ENCODE measurements at places on chromosomes 7 and 10.

GRCh38 chr10:62748386-62748785 lies 56.1 kb upstream of the ADO start:
- DNase-seq: no peak

DNA sequence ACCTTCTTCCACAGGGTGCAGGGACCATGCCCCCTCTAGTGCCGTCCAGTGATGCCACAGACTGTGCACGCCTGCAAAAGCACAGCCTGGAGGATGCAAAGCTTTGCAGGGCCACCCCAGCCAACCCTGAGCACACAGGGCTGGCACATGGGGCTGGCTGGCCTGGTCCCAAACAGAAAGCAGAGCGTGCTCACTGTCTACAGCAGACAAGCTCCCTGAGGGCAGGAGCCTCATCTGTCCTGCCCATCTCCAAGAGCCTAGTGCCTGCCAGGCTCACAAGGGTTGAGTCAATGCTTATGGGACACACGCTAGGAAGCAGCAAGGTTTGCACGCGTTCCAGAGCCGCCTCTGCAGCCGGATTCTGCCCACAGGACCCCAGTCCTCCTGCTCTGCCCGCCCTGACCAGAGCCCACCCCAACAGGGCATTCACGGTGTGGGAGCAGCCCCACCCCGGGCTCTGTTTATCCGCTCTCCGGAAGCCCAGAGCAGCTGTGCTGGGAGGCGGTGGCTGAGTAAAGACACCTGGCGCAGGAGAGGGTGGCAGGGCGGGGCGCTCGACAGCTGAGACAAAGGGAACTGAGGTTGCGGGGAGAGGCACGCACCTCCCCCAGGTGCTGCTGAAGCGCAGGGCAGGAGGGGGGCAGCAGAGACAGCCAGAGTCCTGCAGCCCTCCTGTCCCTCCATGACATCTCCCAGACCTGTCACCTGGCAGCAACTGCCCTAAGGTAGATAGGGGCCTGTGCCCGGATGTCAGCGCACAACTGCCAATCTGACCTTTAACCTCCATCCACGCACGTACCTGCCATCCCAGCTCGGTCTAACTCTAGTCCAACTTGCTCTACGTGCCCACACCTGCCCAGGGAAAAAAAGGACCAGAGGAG lies 4.3 kb downstream of the KCNH2 start:
- no peak for DNase-seq

DNA sequence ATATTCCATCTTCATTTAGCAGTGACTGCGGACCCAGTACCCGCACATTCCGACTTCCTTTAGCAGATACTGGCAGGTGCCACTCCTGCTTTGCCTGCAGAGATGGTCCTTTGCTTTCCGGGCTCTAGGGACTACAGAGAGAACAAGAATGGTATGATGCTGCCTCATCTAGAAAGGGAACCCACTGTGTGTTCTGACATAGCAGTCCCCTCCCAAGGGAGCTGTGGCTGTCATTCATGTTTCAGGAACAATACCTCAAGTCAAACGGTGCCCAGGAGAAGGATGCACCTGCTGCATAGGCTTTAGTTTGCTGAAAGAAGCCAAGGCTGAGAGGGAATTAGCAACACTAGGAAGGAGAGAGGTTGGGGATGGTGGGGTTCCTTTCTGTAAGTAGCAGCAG lies 15.9 kb upstream of the TMEM72 start:
- DNase-seq: no peak

- no peak for DNase-seq
These were observed 8.4 kb upstream of the IFIT1B start for GRCh38 chr10:89369156-89370105.

DNA sequence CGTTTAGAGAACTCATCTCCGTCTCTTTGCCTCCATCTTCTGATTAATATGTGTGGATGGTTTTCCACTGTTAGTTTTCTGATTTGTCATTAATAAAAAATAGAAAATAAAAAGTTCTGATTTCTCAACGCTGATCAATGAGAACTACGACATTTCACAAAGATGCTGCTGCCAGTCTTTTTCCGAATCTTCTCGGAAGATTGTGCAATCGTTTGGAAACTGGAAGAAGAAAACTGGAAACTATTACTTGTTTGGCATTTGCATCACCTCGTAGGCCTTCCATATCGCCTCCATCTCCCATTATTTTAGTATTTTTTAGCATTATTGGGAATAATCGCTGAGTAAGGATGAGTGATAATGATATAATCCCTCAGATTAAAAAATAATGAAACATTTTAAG lies 123.2 kb upstream of the KLF6 start:
- DNase-seq: no peak

DNA sequence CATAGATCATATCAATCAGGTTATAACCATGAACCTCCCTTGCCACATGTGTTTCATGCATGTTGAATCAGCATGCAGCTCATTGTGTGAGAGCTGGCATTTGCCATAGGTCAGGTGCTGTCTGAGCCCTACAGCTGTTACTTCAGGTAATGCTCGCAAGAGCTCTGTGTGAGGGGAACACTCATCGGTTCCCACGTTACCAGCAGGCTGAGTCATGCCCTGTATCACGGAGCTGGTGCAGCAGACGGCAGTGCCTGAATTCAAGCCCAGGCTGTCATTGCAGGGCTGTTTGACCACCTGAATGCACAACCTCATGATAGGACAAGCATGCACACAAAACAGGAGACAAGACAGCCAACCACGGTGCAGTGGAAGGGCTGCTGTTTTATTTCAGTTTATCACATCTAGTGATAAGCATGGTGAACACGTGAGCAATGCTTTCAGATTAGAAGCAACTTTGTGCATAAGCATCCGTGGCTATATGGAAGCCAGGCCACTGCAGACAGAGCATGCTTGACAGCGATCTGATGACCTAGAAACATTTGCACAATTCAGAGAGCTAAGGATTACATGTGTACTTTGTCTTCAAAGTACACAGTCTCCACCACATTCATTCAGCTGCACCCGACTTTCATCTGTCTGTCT lies 56.4 kb upstream of the PFKP start:
- no peak for DNase-seq

- no peak for DNase-seq
These were observed 448.1 kb downstream of the ETV1 start for GRCh38 chr7:13541326-13541725.

DNA sequence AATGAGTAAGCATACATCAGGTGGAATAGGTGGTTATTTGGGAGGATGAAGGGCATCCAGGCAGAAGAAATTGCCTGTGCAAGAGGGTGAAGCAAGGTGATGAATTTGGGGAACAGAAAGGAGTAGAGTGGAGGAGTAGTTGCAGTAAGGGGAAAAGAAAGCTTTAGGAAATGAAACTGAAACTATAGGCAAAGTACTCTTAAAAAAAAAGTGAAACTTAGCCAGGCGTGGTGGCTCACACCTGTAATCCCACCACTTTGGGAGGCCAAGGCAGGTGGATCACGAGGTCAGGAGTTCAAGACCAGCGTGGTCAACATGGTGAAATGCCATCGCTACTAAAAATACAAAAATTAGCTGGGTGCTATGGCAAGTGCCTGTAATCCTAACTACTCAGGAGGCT lies 17.6 kb downstream of the NUP205 start:
- no peak for DNase-seq
